ENCODE measurements at places on chromosomes 12 and 14.
A peak's percentile ranks its signal among the peaks of the same experiment; 100 is the strongest.

DNA sequence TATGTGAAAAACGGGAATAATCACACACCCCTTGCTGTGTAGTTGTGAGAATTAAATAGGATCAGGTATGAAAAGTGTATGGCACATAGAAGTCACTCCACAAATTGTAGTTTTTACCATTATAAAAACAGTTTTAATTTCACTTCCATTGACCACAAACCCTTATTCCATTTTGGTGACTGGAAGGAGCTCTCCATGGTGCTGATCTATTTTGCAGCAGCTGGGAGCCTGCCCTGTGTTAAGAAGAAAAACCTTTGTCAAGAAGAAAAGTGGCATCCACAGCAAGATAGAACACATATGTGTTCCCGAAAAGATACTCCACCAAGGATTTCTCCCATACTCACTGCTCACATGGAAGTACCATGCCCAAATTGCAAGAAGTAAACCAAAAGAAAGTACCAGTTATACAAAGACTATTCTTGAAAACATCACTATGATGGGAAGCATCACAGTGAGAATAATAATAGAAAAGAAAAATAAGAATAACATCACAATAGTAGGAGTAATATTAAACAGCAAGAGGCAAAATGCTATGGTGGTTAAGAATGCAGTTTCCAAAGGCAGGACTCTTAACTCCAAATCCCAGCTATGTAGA is 58.7 kb downstream of the TUNAR start:
- DNase-seq: no peak

DNA sequence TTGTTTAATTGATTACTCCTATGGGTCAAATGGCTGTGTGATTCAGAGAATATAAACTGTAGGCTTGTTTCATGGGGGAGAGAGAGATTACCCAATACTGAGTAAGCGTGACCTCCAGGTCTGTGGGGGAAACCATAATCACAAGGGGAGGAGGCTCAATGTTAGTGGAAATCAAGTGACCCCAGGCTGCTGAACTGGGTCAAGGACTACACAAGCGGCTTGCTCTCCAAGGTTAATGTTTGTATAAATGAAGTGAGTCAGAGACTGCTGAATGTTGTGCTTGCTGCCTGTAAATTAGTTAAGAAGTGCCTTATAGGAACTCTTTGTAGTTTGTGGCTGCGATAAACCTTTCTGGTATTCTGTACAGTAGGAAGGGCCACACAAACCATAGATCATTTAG is 479.7 kb downstream of the AACS start:
- no peak for DNase-seq

- DNase-seq: peak; percentile 69
Observed at GRCh38 chr12:32756476-32757066, 874 bp upstream of the YARS2 start.

- DNase-seq: no peak
Observed at GRCh38 chr14:26319139-26319864, 278.5 kb downstream of the NOVA1 start.

GRCh38 chr14:63867933-63868921 is 15.4 kb downstream of the SYNE2 start:
- DNase-seq: no peak

GRCh38 chr14:41606282-41606531 is 469 bp upstream of the LRFN5 start:
- DNase-seq: no peak

- no peak for DNase-seq
Observed at GRCh38 chr14:64417055-64417770, 29.1 kb downstream of the MTHFD1 start.

GRCh38 chr14:100825713-100826331 is at the start of gene MEG3:
Gene MEG3, plus strand, starts transcription at chr14:100826118.
- DNase-seq: no peak

DNA sequence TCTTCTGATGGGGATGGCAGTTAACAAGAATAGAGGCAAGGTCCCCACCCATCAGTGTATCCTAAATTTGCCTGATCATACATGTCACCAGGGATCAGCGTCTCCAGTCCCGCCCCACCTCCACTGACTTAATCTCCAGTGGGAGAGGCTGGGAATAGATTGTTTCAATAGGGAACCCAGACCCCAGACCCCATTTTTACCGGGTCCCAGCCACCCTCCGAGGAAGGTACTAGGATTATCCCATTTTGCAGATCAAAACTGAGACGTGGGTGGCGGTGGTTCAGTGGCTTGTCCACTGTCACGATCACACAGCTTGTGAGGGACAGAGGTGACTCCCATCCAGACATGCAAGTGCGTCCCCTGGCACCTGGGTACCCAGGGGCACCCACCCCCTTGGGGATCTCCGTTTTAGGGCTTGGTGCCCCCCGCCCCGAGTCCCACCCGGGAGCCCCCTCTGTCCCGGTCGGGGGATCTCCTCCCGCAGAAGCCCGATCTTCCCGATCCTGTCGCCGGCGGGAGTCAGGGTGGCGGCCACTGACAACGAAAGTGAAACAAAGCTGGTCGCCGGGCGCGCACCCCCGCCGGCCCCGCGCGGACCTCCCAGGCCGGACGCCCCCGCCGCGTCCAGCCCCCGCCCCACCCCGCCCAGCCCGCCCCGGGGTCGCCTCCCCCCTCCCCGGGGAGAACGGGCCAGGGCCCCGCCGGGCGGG is 523 bp downstream of the WSB2 start:
- peak; percentile 73 for DNase-seq

DNA sequence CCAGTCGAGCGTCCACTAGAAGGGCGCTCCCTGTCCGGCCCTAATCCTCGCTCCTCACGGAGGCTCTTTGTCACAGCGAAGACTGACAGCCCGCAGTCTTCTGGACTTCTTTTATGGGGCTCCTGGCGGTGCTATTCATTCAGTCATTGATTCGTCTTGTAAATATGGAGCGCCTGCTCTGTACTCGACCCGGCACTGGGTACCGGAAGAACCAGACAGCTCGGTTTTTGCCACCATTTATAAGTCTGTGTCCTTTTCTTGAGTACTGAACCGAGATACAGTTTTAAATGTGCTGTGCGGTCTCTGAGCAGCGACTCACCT is 570 bp downstream of the DMAC2L start:
- DNase-seq: peak; percentile 74

GRCh38 chr12:123059500-123059899 is 79.0 kb downstream of the ARL6IP4 start:
- DNase-seq: peak; percentile 30

GRCh38 chr14:66381755-66382154 is 104.4 kb upstream of the CCDC196 start:
- DNase-seq: no peak

DNA sequence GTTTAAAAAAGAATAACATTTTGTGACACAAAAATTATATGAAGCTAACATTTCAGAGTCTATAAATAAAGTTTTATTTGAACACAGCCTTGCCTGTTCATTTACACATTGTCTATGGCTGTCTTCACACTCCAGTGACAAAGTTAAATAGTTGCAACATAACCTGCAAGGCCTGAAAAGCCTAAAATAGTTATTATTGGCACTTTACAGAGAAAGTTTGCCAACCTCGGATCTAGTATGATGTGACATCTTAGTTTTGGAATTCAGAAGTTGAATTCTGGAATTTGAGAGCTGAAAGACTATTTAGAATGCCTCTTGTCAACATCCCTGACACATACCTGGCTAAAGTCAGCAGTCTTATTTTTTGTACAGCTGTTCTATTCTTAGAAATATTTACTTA is 68.3 kb downstream of the DYRK2 start:
- no peak for DNase-seq

- DNase-seq: peak; percentile 60
Observed at GRCh38 chr14:32710731-32711680, 227.7 kb upstream of the NPAS3 start.

DNA sequence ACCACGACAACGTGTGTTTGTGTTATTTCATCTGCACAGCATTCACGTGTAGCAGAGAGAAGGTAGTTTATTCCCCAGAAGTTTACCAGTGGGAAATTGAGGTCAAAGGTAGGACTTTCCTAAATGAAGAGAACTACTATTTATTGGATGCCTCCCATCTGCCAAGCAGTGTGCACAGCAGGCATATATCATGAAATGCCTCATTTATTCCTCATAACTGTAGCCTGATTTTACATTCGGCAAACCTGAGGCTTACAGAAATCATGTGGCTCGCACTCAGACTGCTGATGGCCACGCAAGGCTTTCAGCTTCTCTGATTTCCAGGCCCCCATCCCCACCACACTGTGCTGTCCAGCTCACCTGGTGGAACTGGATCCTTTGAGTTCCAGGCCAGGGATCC is 33.5 kb downstream of the NTF3 start:
- DNase-seq: no peak

GRCh38 chr14:98278800-98279199 is 993.2 kb downstream of the BCL11B start:
- DNase-seq: no peak

DNA sequence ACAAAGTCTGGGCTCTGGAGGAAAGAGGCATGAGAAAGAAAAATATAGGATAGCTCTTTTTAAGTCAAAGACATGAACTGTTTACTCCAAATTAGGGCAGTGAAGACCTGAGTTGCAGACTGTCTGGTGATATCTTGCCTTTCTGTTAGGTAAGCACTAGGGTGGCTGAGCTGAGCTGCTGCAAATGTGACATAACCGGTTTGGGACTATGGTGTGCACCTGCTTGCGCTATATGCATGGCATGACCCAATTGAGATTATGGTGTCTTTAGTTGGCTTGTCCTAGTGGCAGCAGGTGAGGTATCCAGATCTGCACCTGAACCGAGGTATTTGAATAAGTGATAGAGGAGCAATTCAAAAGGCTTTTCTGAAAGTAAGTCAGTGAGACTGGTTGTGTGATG is 345.6 kb downstream of the APAF1 start:
- no peak for DNase-seq

GRCh38 chr14:37848985-37849621 is 253.7 kb downstream of the TTC6 start:
- no peak for DNase-seq

DNA sequence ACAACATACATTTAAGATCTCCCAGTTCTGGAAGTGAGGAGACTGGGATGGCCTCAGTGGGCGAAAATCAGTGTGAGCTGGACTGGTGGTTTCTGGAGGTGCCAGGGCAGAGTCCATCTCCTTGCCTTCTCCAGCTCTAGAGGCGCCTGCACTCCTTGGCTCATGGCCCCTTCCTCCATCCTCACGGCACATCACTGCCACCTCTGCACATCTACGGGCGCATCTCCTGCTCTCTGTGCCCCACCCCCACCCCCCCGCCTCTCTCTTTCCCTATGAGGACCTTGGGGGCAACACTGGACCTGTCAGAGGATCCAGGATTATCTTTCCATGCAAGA is 62.8 kb upstream of the DIO3 start:
- DNase-seq: no peak

GRCh38 chr12:13121568-13121967 is 18.1 kb upstream of the GSG1 start:
- DNase-seq: no peak

DNA sequence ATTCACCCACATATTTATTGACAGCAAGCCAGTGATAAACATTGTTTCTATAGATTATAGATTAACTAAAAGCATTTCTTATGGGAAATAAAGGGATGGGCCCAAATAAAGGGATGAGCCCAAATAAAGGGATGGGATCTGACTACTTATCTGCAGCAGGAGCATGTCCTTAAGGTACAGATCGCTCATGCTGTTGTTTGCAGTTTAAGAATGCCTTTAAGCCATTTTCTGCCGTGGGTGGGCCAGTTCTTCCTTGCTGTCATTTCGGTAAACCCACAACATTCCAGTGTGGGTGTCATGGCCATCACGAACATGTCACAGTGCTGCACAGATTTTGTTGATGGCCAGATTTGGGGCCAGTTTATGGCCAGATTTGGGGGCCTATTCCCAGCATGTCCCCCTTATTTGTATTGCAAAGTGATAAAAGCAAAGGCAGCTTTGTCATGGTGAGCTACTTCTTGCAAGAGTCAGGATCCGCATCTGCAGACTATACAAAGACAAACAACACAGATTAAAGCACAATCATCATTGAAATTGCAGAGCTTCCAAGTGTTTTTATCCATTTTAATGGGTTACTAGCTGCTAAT is 700.7 kb downstream of the LRFN5 start:
- DNase-seq: no peak

GRCh38 chr12:118835926-118836325 is 145.4 kb upstream of the SRRM4 start:
- no peak for DNase-seq

DNA sequence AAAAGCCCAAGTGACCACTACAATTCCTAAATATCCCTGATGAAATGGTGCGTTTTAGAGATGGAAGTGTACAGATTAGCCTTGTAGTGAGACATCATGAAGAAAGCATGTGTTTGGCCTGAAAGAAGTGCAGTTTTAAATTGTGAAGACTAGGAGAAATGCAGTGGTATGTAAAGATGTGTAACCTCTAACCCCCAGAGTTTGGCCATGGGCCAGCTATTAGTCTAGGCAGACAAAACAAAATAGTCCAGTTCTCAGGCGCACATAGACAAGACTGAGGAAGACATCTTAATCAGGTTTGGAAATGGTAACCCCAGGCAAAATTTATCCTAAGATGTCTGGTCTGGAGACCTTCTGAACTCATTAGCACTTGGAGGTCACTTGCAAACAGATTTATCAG is 23.4 kb downstream of the WBP11 start:
- DNase-seq: no peak

DNA sequence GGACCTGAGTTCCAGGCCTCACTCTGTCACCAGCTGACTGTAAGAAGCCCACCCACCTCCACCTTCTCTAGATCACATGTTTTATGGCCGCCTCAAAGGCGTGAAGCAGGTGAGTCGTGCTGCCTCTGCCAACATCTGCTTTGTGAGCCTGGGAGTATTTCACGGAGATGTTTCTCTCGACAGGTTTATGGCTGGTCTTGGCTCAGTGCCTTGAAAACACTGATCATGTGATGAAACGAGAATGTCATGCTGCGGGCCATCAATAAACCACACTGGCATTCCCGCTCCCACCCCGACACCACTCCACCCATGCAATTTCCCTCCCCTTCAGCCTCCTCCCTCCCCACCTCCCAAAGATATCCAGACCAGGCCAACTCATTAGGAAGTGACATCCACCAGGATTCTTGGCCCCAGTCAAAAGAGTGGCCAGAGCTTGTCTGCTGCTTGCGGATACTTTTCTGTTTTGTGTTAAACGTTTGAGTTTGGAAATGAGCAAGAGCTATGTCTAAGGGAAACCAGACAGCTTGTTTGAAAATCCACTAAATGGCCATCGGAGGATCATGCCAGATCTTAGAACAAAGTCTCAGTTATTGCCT is 53.8 kb upstream of the NTF3 start:
- peak; percentile 41 for DNase-seq

DNA sequence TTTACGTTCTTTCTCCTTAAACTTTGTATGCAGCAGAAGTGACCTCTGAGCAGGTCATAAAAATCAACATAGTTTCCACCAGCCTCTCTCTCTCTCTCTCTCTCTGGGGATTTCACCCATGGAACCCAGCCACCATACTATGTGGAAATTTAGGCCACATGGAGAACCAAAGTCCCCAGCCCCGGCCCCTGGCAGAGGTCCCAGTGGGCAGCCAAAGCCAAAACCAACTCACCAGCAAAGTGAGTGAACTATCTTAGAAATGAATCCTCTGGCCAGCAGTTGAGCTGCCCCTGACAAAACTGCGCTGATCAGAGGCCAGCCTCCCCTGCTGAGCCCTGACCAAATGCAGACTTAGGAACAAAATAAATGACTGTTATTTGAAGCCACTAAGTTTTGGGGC is 9.2 kb downstream of the DUSP6 start:
- DNase-seq: no peak

All from NCI-H1417 (cell line).